Fibroblast of pulmonary artery (primary cell): ENCODE measurements at places on chromosomes 6 and 20.

GRCh38 chr20:9629831-9630230 lies 115.4 kb downstream of the LAMP5 start:
- DNase-seq = no peak

DNA sequence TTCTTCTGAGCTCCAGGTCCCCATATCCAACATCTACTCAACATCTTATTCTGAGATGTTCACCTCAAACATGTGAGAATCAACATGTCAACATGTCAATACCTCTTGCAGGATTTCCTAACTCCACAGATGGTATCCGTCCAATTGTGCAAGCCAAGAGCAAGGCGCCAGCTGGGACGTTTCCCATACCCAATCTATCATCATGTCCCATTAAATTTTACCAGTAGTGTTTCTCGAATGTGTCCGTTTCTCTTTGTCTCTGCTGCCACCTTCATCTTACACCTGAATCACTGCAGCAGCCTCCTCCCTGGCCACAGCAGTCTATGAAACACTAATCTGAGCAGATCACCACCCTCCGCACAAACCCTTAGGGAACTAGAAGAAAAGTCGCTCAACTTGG lies 78.0 kb upstream of the RPS6KA2 start:
- DNase-seq = peak; percentile 8

GRCh38 chr20:38173237-38174156 lies 8.4 kb upstream of the TGM2 start:
- peak; percentile 86 for DNase-seq

DNA sequence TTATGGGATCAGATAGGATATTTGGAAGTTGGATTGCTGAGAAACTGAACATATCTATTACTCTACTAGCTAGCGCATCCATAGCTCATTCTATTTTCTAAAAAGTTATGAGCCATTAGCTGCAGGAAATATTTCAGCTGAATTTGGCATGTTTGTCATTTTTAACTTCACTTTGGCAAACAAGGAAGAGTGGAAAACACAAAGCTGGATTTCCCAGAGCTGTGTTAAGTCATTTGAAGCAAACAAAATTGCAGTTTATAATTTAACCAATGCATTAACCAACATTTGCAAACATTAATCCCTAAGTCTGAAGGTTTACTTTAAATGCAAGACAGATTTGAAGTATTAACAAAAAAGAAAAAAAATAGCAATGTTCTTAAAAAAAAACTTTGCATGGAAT lies 1.2 kb downstream of the ALDH8A1 start:
- DNase-seq = no peak

DNA sequence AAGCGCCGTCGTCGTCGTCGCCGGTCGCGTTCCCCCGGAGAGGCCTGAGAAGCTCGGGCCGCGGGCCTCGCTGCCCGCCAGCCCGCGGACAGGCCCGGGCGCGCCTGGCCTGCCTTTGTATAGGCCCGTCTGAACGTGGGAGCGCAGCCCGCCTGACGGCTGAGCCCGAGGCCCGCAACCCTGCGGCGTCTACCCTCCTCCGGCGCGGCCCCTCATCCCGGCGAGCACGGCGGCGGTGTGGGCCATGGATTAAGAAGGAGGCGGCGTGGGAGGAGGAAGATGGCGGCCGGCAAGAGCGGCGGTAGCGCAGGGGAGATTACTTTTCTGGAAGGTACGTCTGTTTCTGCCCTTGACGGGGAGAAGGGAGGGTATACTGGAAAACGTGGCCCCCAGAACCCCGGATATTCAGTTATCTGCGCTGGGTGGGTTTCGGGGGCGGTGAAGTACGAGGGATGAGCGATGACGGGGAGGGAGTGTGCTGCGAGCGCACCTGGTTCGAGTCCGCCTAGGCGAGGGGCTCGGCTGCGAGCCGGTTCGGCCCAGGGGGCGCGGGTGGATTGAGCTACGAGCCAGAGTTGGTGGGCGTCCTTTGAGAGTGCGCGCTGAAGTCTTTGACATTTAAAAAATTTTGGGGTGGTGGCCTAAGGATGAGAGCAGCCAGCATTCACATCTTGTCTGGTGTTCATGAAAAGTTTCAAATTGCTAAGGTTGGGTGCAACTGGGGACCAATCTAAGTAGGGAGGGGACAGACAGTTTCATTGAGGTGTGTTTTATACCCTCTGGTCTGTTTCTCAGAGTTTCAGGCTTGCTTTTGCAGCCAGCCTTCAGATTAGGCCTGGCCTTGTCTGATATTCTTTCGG lies 796 bp downstream of the SENP6 start:
- DNase-seq = peak; percentile 52

DNA sequence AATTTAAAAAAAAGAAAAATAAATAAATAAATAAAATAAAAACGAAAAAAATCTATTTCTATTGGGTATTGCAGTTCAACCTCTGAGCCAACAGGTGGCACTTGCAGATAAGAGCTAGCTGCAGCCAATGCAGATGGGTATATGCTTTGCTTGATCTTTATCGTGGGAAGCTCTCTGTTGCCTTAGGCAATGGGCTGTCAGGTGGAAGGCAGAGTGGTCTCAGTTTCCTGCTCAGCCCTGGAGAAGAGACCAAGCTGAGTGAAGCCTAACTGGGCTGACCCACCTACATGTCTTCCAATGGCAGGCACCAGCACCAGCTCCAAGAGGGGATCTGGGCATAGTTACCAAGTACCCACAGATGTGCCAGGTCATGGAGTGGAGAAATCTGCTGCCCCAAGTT lies 95.0 kb downstream of the AK9 start:
- peak; percentile 47 for DNase-seq

GRCh38 chr20:24583169-24583792 lies 113.9 kb downstream of the SYNDIG1 start:
- DNase-seq = no peak

GRCh38 chr6:116363759-116364158 lies 7.0 kb upstream of the DSE start:
- DNase-seq = peak; percentile 56

DNA sequence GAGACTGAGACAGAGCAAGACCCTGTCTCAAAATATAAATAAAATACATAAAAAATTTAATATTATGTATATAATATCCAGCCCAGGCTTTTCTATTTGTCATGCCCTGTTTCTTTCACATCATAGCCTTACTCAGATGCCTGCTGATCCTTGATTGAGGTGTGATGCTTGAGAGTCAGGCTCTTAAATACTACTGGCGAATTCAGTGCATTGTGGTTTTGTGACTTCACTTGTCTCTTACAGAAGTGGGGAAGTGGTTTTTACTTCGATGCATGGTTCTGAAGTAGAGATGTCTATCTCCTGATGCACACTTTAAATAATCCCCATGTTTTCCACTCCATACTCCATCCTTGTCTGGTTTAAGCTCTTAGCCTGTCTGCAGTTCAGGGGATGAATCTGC lies 29.1 kb downstream of the ASXL1 start:
- no peak for DNase-seq

DNA sequence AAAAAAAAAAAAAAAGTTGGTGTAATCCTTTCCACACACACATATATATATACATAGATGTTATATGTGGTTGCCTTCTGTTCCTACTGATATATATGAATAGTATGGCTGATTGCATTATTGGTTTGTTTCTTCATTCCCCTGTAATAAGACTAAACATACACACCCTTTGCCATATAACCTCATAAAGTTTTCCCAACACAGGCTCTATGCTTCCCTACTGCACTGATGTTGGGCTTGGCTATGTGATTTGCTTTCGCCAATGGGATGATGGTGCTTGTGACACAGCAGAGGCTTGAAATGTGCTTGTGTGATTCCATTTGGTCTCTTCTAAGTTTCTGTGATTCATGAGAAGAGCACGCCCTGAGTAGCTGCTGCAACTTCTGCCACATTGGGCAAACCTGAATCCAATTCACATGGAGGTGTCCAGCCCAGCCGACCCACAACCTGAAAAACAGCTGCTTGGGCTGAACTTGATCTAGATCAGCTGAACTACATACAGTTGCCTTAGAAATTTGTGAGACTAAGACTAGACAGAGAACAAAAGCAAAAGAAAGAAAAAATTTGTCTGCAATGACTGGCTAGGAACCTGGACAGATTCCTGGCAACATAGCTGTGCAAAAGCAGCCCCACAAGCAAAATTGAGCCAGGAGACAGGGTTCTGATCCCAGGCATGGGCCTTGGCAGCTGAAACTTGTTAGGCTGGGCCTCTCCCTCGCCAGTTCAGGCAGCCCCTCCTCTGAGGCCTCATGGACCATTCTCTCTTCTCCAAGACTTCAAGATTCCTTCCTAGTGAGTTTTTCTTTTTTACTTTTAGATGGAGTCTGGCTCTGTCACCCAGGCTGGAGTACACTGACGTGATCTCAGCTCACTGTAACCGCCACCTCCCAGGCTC lies 13.4 kb upstream of the TBC1D20 start:
- DNase-seq = no peak

GRCh38 chr6:136525586-136526195 lies 24.5 kb downstream of the MAP7 start:
- peak; percentile 4 for DNase-seq

DNA sequence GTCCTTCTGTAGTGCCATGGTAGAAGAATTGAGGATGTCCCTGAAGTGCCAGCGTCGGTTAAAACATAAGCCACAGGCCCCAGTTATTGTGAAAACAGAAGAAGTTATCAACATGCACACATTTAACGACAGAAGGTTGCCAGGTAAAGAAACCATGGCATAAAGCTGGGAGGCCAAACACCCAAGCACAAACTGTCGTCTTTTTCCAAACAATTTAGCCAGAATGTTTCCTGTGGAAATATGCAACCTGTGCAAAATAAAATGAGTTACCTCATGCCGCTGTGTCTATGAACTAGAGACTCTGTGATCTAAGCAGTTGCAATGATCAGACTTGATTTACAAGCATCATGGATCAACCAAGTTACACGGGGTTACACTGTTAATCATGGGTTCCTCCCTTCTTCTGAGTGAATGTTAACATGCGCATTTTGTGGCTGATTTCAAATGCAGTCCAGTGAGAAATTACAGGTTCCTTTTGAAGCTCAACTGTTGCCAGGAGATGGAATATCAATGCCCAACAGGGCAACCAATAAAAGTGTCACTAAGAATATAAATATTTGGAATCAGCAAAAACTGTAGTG lies 674.9 kb downstream of the GRIK2 start:
- DNase-seq = no peak

GRCh38 chr6:31203345-31203979 lies 33.0 kb upstream of the POU5F1 start:
- peak; percentile 26 for DNase-seq

GRCh38 chr6:20427856-20428255 lies 26.2 kb downstream of the E2F3 start:
- no peak for DNase-seq

GRCh38 chr6:24504649-24505586 lies 10.1 kb downstream of the ALDH5A1 start:
- no peak for DNase-seq

- no peak for DNase-seq
Measured at GRCh38 chr20:57879437-57879778, 169.6 kb upstream of the PMEPA1 start.

- DNase-seq = no peak
Measured at GRCh38 chr6:63705707-63706106, 70.1 kb downstream of the PHF3 start.

DNA sequence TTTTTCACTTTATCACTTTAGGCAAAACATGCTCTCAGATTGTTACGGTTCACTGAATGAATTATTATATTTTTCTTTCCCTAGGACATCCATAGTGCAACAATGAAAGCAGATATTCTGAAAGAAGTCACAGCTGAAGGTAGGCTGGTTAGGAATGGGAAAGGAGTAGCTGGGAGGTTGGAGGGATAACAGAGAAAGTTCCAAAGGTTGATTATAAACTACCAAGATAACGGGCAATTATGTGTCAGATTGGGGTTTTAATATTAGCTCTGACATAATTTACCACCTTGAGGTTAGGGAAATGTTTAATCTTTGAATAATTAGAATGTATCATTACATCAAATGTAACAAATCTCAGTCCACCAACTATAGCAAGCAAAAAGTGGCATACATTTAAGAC lies 96.5 kb downstream of the HTR1B start:
- no peak for DNase-seq

DNA sequence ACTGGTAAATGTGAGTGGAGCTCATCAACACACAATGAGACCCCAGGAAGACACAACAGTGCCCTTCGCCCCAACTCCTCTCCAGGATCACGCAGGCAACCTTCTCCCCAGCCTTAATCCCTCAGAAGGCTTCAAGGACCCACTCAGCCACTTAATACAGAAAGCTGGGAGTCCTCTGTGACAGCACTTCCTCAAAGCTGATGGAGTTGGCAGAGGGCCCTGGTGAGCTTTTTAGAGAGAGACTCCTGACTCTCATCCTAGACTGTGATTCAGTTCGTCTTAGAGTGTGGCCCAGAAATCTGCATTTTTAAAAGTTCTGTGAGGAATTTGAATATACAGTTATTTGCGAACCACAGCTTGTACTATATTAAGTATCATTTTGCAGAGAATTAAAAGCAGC lies 187.7 kb downstream of the UST start:
- peak; percentile 52 for DNase-seq

- no peak for DNase-seq
Measured at GRCh38 chr20:50189681-50190250, 864 bp upstream of the CEBPB start.

GRCh38 chr6:111818539-111819226 lies 54.6 kb downstream of the FYN start:
- no peak for DNase-seq

DNA sequence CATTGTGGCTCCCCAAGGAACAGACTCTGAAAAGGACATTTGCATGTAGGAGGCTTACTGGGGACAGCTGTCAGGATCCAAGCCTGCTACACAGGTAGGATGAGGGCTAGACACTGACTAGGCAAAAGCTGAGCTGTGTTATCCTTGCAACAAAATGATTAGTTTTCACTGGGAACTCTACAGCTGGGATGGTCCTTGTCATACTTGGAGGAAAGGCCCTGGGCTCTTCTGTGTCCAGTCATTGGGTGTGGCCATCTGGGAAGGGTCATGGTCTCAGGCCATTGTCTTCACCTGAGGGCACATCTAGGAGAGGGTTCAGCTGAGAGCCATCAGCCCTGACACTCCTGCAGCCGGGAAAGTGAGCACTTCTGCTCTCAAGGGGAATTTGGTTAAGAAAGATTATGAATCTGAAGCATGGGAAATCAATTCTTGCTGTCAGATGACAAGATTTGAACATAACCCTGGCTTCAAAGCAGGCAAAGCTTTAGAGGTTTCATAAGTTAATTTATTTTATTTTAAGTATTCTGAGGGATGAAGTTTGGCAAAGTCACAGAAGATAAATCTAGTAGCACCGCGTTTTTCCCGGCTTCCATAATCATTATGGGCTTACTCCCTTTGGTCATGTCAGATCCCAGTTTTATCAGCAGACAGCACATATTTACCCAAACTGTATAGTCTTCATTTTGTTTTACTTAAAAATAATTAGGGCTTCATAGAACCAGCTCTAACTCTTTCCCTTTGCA lies 78.4 kb upstream of the SLC22A23 start:
- no peak for DNase-seq

DNA sequence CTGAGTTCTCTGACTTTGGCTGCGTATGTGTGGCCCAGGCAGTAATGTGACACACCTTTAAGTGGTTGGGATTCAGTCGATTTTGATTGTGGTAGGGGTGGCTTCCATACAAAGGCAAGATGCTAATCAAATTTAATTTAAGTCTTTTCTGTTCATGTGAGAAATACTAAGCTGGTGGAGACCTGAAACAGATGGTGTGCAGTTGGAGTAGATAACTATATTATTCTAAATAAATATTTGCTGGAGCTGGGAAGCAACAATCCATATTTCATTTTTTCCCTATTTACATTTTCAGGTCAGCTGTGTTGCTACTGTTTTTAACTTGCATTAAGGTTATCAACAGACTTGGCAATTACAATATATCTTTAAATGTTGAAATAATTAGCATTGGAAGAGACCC lies 67.4 kb upstream of the C20orf144 start:
- DNase-seq = no peak

GRCh38 chr6:123838505-123839234 lies 35.0 kb downstream of the NKAIN2 start:
- no peak for DNase-seq

- peak; percentile 71 for DNase-seq
Measured at GRCh38 chr20:5918856-5919625, 31.3 kb downstream of the TRMT6 start.
